ENCODE measurements at places on chromosomes 11 and 22.

DNA sequence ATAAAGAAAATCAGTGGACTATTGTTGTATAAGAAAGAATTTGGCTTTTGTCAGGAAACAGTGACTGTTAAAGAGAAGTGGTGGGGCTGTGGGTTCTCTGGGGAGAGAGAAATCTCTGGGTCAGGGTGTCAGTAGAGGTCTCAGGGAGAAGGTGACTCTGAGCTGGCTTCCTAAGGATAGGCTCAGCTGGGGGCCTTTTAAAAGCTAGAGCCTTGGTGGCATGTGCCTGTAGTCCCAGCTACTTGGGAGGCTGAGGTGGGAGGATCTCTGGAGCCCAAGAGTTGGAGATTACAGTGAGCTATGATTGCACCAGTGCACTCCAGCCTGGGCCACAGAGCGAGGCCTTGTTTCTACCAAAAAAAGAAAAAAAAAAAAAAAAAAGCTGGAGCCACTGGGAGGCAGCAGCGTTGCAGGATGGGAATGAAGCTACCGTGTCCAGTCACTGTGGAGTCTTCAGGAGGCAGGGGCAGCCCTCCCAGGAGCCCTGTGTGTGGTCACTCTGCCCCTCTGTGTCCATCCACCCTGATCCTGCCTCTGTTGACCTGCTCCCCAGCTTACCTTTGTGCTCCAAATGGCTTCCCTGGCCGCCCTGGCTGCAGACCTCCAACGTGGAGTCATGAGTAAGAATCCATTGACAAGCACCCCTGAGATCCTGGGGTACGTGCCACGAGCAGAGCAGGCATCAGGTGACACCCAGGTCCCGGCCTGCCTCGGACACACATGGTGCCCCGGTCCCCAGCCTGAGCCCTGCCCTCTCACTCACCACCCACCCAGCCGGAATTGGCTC is 5.4 kb upstream of the MIF start:
- DNase-seq = no peak

DNA sequence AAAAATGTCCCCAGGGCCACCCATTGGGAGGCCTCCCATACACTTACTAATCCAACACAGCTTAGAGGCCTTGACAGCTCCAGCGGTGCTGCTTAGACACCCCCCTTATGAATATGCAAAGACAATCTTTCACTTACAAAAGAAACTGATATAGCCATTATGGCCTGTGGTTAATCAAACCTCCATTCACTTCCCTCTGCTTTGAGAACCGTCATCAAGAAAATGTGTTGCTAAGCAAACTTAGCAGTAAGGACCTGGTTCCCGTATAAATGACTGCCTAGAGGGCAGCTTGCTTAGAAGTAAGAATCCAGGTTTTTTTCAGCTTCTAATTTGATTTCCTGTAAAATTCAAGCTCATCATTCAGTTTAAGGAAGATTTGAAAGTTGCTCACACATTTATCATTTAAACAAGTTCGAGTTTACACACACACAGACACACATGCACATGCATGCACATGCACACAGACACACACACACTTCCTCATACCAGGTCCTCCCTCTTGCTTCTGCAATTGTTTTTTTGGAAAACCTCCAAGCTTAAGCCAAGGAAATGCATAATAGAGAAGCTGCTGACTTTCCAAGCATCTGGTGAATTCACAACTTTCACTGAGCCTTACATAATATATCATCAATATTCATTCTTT is 137.7 kb upstream of the BLID start:
- DNase-seq = no peak

GRCh38 chr11:18849406-18849805 is 57.8 kb upstream of the PTPN5 start:
- DNase-seq = no peak

DNA sequence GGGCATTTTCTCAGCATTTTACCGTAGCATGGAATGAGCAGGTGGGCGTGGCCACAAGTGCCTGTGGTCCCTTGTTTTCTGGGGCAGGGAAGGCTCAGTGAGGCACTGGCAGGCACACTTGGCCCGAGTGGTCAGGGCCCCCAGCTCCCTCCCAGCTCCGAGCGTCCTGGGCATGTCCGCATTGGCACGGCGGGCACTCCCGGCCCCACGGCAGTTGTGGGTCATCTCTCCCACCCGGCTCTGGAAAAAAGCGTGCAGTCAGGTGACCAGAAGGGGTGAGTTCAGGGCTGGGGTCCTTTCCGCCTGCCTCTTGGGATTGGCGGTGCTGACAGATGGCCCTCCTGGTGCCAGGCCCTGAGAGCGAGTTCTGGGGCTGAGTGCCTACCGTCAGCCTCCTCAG is 55.8 kb downstream of the GRAMD4 start:
- DNase-seq = no peak

DNA sequence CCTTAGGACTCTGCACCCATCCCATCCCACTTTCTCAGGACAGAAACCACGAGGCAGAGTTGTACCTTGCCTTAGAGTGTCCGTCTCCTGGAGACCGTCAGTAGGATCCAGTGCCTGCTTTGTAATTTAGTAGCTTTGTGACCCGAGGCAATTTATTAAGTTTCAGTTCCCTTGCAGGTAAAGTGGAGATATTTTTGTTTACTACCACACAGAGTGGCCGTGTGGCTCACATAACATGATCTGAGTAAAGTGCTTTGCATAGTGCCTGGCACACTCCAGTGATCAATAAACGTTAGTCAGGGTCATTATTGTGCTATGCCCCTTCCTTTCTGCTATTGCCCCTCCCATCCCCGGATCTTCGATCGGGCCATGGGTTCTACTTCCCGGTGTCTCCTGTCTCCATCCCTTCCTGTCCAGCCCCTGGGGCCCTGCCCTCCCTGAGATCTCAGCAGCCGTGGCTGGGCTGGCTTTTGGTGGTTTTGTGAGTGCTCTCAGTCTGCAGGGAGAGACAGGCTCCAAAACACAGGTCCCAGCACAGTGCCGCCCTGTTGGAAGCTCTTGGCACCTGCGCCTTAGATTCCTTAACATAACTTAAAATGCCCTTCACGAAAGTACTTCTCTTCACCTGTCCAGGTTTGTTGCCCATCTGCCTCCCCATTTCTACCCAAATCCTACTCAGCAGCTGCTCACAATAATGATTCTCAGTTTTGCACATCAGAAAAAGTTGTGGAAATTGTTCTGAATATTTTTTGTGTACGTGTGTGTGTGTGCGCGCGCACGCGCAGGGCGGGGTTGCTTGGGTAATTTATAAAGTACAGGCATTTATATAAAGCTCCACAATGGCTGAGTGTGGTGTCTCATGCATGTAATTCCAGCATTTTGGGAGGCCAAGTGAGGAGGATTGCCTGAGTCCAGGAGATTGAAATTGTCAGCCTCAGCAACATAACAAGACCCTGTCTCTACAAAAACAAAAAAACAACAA is 753.7 kb downstream of the NTM start:
- no peak for DNase-seq

DNA sequence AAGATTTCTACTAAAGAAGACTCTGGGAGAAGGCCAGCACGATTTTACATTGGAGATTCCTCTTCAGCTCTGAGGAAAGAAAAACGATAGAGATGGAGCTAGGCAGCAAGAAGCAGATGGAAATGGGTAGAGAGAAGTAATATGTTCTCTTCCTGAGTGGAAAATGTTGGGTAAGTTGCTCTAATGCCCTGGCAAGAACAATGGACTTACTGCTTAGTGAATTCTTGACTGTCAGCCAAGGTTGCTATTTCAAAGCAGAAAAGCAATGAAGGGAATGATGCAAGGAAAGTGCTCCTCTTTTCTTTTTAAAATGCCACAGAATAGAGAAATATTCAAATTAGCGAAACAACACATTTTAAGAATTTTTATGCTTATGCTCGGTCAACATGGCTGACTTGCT is 38.4 kb upstream of the CWF19L2 start:
- DNase-seq = no peak

- no peak for DNase-seq
Measured at GRCh38 chr11:105861225-105861624, 160.8 kb downstream of the MSANTD4 start.

- no peak for DNase-seq
Measured at GRCh38 chr11:94023856-94024255, 2.7 kb downstream of the HEPHL1 start.

DNA sequence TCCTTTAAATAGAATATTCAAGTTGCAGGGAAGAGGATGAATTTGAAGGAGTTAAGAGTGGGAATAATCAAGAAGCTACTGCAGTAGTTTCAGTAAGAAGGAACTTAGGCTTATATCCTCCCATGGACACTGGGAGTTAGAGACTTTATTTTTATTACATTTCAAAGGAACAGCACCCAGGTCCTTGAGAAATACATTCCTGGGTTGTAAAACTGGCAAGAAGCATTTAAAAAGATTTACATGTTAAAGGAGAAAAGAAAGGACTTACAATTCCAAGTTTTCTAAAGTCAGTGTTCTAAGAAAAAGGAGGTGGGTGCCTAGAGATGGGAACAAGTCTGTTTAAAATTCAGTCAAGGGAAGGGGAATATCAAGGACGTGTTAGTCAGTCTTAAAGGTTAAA is 306.9 kb downstream of the JRKL start:
- no peak for DNase-seq

DNA sequence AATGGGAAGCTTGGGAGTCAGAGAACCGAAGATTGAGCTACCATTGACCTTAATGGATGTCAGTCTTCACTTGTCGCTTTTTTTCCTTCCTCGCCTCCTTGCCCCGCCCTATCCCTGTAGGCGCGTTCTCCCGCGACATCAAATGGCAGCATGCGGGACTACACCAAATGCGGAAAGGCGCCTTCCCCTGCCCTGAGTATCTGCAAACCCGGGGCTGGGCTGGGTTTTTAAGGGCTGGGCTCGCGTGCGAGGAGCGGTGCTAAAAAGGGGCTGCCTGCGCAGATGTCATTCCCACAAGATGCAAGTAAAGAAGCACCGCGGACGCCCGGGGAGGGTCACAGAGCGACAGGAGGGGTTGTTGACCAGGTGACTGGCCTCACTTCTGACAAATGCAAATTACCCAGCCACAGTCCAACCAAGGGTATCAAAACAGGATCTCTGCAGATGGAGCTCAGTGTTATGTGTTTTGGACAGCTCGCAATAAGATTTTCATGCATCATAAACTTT is 4.7 kb upstream of the FAM111B start:
- no peak for DNase-seq

DNA sequence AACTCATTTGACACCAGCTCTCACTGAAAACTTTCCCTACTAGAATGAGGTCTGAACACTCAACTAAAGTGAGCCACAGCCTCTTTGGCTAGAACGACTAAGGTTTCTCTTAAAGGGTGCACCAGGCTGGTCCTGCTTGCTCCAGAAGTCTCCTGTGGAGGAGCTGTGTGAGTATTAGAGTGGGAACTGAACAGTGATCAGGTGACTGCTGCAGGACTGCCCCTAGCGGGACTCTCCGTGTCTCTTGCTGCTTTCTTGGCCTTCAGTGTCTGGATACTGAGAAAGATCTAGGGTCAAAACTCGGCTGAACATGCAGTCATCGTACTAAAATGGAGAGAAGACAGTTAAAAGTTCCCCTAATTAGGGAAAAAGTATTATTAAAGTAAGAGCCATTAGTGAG is 34.6 kb downstream of the FAM118A start:
- DNase-seq = no peak

GRCh38 chr22:19523240-19524169 is 705 bp downstream of the CLDN5 start:
- no peak for DNase-seq

DNA sequence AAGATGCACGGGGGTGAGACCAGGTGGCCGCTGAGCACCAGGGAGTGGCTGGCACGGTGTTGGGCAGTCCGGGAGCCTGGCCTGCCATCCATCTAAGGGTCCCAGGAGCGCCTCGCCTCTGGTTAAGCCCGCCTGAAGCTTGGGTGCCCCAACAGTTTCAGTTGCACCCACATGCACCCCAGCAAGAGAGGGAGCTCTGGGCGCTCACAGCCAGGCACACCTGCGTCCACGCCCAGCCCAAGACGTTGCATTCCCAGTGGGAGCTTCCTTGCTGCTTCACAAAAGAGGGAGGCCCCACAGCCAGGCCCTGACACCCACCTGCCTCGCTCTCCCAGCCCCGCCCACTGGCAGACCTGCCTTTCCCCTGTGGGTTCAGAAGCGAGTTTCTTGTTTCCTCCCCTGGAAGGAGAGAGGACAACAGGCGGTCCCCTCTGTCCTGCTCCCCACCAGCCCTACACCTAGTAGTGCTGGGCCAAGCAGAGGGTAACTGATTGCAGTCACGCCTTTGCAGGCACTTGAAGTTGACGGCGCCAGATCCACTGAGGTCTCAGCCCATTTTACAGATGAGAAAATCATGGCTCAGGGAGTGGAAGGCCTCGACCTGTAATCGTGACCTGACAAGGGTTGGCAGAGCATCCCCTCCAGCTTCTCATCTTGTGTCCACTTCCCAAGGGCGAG is 35.4 kb downstream of the OSBPL5 start:
- DNase-seq = no peak

DNA sequence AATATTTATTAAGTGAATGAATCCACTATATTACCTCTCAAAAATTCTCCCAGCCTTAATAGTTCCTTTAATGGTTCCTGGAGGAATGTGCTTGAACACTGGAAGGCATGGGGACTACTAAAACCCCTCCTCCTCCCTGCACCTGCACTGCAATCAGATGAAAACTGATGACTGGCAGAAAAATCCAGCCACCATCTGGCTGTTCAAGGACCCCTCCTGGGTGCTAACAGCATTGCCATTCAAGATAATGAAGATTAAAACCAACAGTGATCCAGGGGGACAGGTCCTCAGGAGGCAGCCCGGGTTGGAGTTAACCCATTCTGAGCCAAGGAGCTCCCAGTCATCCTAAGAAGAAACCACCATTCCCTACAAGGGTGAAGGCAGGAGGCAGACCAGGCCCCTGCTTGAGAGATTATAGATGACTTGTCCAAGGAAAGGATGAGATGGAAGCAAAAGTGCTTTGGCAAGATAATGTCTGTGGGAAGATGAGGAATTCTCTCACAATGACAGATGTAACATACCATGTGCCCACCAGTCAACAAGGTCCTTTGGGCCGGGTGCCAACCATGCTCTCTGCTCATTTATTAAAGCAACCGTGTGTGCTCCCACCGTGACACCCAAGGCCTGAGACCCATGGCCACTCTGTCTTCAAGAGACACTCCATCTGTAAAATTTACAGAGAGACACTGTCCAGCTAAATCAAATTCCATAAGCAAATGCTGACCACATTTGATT is 90.6 kb downstream of the LARGE1 start:
- DNase-seq = no peak

- DNase-seq = no peak
Measured at GRCh38 chr11:119115484-119116234, 5.7 kb upstream of the HINFP start.

GRCh38 chr22:50445071-50445879 is 29.6 kb downstream of the SBF1 start:
- peak; percentile 14 for DNase-seq

DNA sequence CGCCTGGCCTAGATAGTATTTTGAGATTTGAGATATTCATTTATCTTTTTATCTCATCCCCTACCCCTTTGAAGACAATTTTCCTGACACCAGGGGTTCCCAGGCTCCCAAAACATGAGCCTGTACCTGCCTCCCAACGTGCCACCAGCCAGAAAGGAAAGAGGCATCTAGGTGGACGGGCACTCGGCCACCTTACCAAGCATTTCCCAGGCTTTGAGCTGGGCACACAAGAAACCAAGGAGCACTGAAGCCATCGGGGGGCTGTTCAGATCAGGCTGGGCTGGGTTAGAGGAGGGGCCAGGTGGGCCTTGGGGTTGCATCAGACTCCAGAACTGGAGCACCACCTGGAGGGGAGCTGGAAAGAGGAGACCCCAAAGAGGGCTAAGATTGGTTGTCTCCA is 28.5 kb upstream of the BAIAP2L2 start:
- no peak for DNase-seq

GRCh38 chr22:27572278-27572666 is 229.3 kb downstream of the MN1 start:
- no peak for DNase-seq

GRCh38 chr11:134835561-134835960 is 423.5 kb upstream of the B3GAT1 start:
- no peak for DNase-seq

GRCh38 chr11:44387825-44388224 is 77.9 kb upstream of the ALX4 start:
- DNase-seq = no peak
